ENCODE measurements at places on chromosomes 3 and 15.
A peak's percentile ranks its signal among the peaks of the same experiment; 100 is the strongest.

GRCh38 chr3:56209982-56210751 is 258.1 kb downstream of the ERC2 start:
- no peak for DNase-seq

- DNase-seq, result peak; percentile 81
These were observed 78.6 kb downstream of the ABHD5 start for GRCh38 chr3:43769097-43769884.

DNA sequence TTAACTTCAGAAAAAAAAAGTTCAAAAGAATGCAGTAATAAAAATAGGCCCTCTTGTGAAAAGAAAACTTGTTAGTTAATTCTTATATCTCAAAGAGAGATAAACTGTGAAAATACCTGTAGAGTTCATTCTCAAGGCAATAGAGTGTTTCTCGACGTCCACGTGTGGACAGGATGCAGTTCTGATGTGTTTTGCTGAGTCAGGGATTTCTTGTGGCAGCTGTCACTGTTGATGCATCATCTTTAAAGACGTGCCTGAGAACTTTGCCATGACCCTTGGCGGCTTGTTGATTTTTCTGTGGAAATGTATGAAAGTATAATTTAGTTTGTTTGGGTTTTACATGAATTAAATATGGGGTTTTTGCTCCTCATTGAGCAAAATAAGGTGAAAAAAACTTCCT is 702.2 kb downstream of the NLGN1 start:
- DNase-seq, result no peak

GRCh38 chr15:89912674-89913396 is at the start of gene ARPIN:
TSS of gene ARPIN (minus strand) at chr15:89912952. CDS start at chr15:89912835, 117 bp downstream.
- DNase-seq, result peak; percentile 86

DNA sequence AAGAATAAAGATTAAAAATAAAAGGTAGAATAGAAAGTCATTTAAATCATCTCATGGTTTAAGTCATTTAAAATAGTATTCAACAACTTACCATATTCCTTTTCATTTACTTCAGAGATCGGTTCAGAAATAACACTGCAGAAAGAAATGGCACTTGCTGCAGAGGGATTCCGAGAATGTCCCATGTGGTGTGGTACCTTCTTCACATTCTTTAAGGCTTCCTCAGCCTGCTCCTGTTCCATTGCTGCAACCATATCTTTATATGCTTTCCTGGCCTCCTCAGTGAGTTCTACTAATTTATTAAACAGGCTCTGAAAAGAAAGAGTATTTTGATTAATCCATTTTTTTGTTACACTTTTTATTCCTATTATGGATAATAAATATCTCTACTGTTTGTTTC is 32.6 kb upstream of the SHC4 start:
- DNase-seq, result no peak

DNA sequence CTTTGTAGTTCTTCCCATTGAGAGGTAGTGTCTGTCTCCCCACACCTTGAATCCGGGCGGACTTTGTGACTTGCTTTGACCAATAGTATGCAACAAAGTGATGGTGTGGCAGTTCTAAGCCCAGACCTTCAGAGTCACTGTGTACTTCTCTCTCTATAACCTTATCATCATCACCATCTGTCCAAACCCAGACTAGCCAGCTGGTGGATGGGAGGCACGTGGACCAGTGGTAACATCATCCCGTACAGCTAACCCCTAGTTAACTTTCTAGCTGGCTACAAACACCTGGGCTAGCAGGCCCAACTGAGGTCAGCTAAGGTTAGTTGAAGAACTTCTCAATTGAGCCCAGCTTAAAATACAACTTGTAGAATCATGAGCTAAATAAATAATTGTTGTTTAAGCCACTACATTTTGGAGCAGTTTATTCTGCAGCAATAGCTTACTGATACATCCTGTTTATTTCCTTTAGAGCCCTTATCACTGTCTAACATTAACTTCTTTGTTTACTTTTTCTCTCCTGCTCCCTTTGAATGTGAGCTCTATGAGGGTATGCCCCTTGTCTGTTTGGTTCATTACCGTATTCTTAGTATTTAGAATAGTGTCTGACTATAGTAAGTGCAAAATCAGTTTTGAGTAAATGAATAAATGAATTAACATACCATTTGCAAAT is 11.5 kb upstream of the CCR9 start:
- no peak for DNase-seq

DNA sequence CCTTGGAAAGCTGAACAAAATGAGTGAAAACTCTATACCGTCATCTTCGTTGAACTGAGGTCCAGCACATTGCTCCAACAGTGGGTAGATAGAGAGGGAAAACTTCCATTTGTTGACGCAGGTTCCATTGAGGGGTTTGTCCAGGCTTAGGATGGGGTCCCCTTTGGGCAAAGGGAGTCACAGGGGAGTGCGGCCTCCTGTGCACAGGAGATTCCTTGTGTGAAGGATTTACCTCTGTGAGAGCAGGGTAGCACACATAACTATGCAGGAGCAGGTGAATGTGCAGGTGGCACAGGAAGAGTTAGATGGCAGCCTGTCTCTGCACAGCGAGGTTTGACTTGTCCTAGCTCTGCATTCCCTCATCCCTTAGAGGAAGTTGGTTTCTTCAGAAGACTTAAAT is 139.3 kb downstream of the SNRPN start:
- no peak for DNase-seq

- DNase-seq, result no peak
These were observed 20.4 kb upstream of the NFKBIZ start for GRCh38 chr3:101828691-101829436.

DNA sequence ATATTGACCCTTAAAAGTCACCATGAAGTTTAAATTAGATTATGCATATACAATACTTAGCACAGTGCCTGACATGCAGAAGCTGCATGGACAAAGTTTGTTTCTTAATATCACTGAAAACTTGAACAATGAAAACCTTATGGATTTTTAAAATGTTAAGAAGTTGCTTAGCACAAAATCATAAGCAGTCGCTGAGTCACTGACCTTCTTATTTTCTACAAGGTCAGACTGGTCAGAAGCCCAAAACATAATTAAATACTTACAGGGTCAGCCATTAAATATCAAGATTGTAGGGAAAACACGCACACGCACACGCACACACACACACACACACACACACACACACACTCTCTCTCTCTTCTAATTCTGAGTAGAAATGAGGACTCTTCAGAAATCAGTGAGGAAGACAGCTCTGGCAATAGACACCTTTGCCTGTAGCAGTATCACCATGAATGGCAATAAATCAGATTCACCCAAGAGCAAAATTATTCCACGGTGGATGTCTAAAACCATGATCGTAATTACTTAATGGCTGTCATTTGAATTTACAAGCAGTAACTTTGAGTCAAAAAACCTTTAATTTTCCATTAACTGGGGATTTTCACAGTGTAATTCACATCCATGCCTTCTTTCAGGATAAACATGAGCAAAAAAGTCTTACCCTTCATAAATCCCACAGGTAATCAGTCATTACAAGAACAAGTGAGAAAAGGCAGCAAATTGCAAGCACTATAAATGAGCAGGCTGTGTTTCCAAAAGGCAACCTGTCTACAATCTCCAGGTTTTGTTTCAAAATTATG is 147.5 kb downstream of the OSBPL10 start:
- no peak for DNase-seq

DNA sequence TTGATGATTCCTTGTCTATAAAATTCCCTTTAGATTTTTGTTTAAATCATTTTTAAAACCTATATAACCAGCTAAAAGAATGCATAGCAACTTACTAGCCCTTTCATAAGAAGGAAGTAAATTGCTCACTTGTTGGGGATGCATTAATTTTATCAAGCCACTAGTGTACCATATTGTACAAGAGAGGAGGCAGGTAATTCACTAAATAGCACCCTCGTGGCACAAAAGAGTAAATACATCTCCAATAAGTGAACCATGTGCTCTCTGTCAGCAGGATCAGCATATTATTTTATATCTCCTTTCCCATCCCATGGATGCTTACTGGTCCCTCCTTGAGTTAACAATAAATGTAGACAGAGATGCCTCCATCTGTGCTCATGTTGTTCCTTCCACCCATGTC is 34.3 kb downstream of the FRMD5 start:
- no peak for DNase-seq

GRCh38 chr15:51726302-51727073 is 11.0 kb downstream of the LYSMD2 start:
- DNase-seq, result peak; percentile 77

- no peak for DNase-seq
These were observed 80.0 kb downstream of the MITF start for GRCh38 chr3:69819282-69819681.

GRCh38 chr3:4795905-4796304 is 183.3 kb upstream of the BHLHE40 start:
- DNase-seq, result no peak

GRCh38 chr3:33394403-33395054 is 45.7 kb downstream of the UBP1 start:
- DNase-seq, result peak; percentile 65

DNA sequence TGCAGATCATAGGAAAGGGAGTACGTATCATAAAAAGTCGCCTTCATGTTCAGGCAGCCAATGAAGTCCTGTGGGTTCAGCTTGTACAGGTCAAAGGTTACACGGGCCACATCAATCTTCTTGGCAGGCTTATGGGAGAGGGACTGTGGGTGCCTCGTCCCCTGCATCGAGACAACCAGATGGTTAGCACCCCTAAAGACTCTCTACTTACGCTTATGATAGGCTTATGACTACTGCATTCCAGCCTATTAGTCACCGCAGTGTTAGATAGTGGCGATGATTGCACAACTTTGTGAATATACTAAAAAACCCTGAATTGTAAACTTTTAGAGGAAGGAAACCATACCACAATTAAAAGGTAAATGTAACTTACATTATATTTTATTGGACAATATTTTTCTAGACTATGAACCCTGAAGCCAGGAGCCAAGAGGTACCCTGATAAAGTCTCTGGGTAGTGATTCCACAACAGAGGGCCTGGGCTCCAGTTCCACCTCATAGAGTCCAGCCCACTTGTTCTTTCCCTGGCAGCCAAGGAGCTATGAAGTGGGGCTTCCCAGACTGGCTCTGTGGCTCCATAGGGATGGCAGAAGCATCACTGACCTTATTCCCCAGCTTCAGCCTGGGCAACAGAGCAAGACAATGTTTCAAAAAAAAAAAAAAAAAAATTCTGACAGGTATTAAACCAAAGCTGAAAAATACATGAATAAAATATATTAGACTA is 2.5 kb upstream of the FANCD2 start:
- no peak for DNase-seq

DNA sequence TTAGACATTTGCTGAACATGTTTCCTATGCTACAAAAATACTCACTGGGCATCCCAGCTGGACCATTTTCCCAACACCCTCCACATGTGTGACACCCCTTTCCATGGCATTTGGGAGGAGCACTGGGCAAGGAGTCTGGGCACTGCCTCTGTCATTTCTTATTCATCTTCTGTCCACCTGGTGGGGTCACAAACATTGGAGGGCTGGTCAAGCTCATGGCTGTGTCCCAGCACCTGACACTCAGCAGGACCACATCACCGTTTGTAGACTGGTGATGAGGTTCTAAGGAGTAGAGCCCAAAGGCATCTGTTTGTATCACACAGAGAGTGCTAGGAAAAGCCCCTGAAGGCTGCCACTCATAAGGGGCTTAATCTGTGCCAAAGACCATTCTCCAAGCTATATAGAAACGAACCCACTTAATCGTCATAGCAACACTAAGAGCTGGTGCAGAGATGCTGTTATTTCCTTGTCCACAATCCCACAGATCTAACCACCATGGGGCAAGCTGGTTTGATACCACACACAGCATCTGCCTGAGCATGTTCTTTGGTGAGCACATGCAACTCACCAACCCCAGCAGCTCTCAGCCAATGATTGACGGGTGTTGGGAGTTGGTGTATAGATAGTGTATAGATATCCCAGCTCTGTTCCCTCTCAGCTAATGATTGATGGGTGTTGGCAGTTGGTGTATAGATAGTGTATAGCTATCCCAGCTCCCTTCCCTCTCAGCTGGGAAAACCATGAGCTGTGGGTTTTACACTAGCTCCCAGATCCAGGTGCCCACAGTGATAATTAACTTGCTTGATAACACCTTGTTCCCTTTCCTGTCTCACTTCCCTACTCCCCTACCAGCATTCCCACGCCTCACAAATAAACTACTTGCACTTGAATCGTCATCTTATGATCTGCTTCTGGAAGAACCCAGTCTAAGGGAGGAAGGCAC is 42.7 kb upstream of the ATP2B2 start:
- DNase-seq, result peak; percentile 42

DNA sequence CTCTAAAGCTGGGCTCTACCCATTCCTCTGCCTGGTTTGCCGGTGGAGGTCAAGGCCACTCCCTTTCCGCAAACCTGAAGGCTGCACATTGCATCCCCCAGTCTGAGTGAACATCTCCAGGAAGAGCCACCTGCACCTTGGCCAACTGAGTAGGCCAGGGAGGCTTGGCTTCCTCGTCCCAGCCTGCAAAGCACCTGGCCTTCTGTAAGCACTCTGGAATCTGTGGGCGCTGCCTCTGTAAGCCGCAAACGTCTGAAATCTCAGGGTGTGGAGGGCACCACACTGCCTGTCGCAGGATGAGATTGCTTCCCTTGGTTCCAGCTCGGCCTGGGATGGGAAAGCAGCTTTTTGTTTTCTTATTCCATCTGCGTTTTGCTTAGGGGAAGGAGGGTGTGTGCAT is 81.3 kb downstream of the SEC22A start:
- no peak for DNase-seq

All from SK-N-SH (cell line).